Activated gamma-delta T cell treated with anti-CD3 and anti-CD28 coated beads, Interleukin-2, amount 50 U/mL, for 16 hours (primary cell): ENCODE measurements at places on chromosomes 11 and 22.

DNA sequence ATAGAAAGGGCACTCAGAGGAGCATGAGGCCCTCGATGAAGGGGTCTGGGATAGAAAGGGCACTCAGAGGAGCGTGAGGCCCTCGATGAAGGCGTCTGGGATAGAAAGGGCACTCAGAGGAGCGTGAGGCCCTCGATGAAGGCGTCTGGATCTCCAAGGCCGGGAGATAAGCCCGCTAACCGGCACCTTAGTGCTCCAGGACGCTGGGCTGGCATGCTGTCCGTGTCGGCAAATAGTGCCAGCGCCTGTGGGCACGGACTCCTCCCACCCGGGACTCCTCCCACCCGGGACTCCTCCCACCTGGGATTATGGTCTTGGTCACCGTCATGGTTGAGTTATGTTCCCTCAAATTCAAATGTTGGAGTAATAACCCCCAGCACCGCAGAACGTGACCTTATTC, 725.3 kb downstream of the BRD1 start:
- no peak for DNase-seq

GRCh38 chr11:65743681-65744025, 23.1 kb upstream of the RNASEH2C start:
- DNase-seq, result no peak

DNA sequence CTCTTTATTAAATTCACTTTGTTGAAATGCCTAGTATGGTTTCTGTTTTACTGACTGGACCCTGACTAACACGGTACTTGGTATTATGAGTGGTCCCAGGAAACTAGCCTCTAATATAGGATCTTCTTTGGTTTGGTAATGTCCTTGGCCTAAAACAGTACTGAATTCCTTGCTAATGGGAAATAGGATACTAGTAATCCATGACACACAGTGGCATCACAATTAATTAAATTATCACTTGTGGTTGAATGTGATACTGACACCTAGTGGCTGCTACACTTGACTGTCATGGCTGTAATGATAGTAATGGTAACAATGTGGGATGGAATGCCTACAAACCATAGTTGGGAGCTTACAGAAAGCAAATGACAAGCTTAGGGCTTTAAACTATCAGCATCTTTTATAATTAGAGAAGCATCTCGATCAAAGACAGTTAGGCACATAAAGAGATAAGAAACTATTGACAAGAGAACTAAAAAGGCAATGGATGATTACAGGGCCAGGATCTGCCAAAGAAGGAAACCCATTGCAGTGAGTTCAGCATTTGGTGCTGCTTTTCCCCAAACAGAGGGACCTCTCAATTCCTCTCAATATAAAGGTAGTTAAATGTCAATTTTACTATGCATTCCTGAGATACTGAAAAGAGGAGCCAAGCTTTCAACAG, 8.6 kb downstream of the DNHD1 start:
- DNase-seq, result no peak

GRCh38 chr11:2929531-2929949, 320 bp upstream of the PHLDA2 start:
- DNase-seq, result no peak

DNA sequence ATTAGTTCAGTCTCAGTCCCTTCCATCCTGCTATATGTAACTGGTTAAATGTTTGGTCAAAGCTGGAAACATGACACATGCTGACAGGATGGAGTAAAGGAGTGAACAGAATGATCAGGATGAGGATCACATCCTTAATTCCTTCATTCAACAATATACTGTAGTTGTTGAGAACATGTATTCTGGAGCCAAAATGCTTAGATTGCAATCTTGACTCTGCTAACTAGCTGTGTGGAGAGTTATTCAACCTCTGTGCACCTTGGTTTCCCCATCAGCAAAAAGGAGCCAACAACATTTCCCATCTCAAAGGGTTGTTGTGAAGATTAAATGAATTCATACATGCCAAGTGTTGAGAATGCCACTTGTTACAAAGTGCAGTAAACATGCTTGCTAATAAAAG, 12.8 kb downstream of the ENTHD1 start:
- DNase-seq, result no peak

DNA sequence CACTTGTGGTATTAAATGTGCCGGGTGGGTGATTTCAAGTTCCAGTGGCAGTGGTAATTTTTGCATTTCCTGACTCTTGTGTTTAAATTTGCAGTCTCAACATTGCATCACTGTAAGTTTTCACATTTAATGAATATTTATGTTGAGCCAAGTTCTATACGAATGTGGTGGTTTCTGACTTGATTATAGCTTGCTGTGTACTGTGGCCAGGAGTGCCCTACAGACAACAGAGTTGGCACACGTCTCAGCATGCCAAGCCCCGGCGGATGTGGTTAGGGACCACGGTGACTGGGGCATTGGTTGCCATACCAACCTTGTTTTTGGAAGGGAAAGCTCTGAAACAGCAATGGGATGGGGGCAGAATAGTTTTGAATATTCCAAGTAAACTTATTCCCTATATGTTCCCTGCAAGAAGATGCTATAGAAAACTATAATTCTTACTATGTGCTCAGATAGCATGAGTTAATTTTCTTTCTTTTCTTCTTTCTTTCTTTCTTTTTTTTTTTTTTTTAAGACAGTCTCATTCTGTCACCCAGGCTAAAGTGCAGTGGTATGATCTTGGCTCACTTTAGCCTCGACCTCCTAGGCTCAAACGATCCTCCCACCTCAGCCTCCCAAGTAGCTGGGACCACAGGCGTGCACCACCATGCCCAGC, 16.0 kb downstream of the ZNRF3 start:
- DNase-seq, result no peak

- DNase-seq, result no peak
Observed at GRCh38 chr11:126992065-126992803, 8.3 kb downstream of the KIRREL3 start.

DNA sequence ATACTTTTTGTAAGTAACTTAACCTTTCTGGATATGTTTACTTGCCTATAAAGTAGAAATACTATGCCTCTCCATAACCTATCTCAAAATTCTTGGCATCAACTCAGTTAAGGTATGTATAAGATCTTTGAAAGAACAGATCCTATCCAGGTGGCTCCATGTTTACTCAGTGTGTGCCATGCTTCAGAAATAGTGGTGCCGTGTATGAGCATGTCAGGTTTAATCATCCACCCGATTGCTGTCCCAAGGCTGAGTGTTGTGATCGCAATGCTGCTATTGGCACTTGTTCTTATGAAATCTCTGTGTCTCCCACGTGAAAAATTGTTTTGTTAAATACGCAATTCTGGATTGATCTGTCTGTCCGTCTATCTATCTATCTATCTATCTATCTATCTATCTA, 85.9 kb upstream of the SNX19 start:
- DNase-seq, result no peak

DNA sequence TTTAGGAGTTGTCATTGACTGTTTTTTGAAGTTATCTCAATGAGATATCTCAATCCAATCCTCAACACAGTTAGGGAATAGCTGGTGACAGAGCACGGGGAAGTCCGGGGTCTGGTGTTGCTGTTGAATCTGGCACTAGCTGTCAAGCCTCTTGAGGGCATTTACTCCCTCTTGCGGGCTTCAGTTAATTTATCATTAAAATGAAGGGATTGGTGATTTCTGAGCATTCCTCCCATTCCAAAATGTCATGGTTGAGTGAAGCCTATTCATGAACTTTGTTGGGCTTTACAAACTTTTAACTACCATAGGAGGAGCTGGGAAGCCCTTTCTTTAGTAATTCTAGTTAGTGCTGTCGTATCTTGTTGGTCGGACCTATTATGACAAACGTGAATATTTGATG, 40.2 kb downstream of the UVRAG start:
- DNase-seq, result no peak

GRCh38 chr22:39405346-39406085, 5.9 kb downstream of the TAB1 start:
- no peak for DNase-seq

GRCh38 chr11:65102142-65103095, 6.4 kb downstream of the VPS51 start:
- DNase-seq, result no peak

DNA sequence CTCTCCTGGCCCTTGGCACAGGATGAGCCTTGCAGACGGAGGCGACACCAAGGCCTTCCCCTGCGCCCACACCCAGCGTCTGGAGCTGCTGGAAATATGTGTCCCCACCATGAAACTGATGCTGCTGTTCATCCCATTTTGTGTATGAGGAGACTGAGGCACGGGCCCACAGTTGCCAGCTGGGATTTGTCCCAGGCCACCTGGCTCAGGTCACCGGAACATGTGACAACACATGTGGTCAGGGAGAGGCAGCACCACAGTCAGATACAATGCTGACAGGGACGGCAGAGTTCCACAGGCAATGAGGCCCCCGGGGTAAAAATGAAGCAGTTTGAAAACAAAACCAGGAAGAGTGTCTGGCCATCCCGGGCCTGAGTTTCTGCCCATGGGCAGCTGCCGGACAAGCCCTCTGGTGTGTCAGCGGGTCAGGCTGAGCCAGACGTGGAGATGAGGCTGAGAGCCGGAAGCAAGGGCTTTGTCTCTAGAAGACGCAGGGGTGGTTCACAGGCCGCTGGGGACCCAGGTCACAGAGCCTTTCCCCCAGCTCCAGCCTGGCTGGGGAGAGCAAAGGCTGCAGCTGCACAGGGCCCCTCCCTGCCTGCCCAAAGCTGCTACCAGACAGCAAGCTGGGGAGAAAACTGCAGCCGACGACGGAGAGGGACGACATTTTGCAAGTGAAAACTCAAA, 80.7 kb downstream of the CDKN1C start:
- no peak for DNase-seq

- no peak for DNase-seq
Observed at GRCh38 chr11:107707215-107707671, 4.6 kb downstream of the SLN start.

- DNase-seq, result no peak
Observed at GRCh38 chr22:30596886-30597285, 5.2 kb upstream of the PES1 start.

- no peak for DNase-seq
Observed at GRCh38 chr11:75982309-75982708, 167.3 kb downstream of the UVRAG start.

DNA sequence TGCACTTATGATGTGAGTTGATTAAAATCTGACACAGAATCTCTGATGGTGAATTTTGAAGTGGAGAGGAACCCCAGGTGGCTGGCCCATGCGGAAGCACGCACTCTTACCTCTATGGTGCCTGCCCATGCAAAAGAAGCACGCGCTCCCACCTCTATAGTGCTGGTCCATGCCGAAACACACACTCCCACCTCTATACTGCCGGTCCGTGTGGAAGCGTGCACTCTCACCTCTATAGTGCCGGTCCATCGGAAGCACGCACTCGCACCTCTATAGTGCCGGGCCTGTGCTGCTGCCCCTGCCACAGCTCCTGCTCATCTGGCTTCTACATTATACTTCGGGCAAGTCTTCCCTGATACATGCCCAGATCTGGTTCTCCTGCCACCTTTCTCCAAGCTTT, 36.8 kb upstream of the SLC25A1 start:
- DNase-seq, result no peak
